M059J (cell line): ENCODE measurements at places on chromosomes 11 and 22.
A peak's percentile ranks its signal among the peaks of the same experiment; 100 is the strongest.

GRCh38 chr22:39240831-39241793 lies 3.7 kb downstream of the PDGFB start:
- peak; percentile 24 for DNase-seq

DNA sequence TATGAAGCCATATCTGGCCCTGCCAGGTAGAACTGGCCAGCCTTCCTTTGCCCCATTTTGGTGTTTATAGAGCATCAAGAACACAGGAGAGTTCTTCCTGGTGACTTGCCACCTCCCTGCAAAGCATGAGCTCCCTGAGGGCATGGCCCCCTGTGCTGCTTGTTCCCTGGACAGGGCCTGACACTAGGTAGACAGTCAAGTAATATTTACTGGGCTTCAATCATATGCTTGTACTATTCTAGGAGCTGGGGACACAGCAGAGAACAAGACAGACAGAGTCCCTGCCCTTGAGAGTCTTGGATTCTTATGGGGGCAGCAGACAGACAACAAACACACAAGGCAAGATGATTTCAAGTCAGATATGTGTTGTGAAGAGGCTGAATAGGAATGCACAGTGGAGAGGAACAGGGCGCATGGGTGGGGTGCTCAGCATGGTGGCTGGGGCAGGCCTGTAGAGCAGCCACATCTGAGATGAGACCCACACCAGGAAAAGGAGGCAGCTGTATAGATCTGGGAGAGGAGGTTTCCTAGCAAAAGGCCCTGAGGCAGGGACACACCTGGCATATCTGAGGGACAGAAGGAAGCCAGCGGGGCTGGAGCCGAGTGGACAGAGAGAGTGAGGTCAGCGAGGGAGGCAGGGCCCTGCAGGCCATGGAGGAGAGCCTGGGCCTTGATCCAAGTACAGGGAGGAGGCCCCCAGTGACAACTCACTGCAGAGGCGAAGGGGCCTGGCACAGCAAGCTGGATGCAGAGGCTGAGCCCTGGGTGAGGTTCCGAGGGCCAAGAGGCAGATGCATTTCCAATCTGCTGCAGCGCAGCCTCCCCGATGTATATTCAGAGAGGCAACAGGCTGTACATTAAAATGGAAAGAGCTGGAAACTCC lies 10.2 kb upstream of the CBX6 start:
- DNase-seq = no peak

DNA sequence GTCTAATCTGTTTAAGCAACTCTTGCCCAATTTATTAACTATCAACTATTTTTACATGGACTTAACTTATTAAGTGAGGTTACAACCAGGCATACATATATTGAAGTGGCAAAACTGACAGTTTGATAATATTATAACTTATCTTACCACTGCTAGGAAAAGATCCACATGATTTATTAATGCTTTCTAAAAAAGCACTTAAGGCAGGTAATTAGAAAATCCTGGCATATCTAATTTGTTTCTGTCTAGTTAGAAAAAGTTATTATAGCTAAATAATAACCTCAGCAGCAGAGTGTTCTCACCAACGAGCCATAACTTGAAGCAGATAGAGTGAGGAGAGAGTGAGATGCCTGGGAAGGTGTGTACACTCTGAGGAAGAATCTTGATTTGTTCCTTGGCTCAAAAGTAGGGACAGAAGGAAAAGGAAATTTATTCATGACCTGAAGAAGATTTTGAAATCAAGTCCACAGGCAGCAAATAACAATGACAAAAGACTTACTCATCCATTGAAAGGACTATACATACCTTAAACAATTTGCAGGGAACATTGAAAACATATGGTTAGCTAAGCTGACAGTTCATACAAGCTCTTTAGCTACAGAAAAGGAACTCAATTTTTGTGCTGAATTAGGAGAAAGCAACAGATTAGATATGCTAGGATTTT lies 7.1 kb upstream of the MUC15 start:
- DNase-seq = no peak

DNA sequence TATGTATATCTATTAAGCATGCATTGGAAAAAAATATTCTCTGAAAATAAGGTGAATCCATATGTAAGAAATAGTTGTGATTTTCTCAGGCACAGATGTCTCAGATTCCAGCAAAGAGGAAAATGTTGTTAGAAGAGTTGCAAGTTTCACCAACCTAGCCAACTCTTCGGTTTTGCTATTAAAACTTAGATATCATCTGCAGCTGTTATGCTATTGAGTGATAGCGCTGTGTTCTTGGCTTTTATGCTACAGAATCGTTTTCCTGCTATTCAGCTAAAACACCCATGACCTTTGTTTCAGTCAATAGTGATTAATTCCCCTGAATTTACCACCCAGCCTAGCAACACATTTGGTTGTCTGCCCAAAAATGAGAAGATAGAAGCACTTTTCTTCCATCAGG lies 795.6 kb upstream of the ANO3 start:
- DNase-seq = no peak

DNA sequence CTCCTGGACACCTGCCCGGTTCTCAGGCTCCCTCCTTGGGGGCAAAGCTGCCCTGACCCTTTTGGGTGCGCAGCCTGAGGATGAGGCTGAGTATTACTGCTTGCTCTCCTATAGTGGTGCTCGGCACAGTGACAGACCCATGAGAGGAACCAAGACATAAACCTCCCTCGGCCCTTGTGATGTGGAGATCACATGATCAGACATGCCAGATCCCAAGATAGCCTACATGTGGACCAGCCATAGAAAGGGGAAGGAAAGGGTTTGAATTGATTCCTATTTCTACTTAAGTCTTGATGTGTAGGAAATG lies 125.3 kb downstream of the VPREB1 start:
- DNase-seq = no peak

DNA sequence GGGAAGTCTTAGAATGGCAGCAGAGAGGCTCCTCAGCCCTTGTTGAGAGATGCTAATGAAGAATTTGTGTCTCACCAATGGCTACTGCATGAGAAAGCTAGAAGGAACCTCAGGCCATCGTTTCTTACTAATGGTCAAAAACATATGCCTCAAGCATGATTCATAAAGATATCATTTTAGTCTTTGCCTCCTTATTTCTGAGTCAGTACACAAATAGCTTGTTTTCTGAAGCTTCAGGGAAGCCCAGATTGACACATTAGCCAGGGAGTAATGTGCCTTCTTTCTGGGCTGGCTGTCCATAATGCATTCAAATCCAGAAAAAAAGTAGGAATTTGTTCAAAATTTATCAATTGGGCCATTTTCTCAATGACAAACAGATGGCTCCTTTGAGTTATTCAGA lies 169.4 kb upstream of the ZBED5 start:
- DNase-seq = peak; percentile 67

DNA sequence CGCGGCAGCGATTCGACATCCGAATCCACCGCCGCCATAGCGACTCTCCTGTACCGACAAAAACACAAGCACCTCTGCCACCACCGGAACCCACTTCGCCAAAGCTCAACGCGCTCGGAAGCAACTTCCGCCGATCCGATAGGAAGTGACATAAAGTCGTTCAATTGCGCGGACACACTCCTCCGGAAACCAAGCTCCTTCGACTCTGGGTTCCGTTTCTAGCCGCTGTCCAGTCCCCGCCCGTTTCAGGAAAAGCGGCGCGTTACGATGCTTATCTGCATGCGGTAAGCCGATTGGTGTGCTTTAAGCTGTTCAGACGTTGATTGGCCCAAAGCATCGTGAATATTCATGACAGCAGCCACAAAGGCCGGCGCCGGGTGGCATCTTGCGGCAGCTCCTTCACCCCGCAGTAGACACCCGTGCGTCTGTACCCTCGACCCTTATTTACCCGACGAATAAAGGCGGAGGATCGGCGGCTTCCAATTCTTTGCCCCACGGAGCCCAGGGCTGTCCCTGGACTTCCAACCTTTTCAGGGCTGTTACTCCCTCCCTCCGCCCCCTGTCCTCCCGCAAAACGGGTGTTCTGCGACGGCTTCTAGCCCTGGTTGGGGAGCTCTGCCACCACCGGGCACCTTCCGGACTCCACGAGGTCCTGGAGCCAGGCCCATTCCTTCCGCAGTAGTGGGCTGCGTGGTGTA lies at the start of gene TUT1:
Gene TUT1 (minus strand): TSS at position 76 of the 698 bp plus-strand sequence. CDS start 38 bp downstream, at position 38.
- peak; percentile 99 for DNase-seq

DNA sequence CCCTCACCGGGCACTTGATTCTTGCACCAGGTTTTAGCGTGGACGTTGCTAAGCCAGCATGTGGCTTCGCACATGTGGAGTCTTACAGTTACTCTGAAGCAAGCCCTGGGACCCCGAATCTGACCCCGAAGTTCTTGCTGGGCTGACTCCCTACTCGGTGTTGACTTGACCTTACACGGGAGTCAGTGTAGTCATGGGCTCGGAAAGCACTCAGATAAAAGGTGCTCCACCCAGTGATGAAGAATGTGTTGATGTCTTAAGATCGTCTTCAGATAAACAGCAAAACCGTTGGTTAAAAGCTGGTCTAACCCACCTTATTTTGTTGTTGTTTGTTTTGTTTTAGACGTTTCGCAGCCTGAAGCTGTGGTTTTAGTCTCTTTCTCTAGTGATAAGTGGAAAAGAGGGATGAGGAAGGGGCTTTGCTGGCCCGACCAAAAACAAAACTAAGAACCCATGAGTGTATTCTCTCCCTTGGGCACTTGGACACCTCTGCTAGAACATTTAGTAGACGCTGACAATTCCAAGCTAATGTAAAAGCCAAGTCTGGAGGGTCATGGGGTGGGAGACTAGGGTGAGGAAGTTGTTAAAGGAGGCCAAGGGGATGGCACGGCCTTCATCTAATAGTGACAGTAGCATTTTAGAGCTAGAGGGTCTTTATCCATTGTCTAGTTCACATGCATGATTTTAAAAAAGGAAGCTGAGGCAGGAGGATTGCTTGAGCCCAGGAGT lies 69.9 kb downstream of the BCR start:
- no peak for DNase-seq

DNA sequence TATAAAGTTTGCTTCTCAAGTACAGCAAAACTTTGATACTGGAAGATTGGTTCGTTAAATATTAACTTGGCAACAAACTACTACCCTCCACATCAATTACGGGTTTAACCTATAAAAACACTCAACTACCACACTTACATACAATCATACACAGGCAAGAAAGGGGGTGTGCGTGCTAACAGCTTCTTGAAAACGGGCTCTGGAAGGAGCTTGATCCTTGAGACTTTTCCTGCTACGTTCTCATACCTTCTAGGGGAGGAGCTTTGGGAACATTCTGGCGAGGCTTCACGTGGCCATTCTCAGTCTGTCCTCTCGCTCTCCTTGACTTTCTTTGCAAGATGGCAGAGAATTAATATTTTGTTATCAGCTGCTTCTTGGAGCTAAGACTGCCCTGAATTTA lies 6.8 kb upstream of the ESAM start:
- DNase-seq = no peak

GRCh38 chr22:22025320-22026156 lies 43.0 kb upstream of the TOP3B start:
- no peak for DNase-seq

DNA sequence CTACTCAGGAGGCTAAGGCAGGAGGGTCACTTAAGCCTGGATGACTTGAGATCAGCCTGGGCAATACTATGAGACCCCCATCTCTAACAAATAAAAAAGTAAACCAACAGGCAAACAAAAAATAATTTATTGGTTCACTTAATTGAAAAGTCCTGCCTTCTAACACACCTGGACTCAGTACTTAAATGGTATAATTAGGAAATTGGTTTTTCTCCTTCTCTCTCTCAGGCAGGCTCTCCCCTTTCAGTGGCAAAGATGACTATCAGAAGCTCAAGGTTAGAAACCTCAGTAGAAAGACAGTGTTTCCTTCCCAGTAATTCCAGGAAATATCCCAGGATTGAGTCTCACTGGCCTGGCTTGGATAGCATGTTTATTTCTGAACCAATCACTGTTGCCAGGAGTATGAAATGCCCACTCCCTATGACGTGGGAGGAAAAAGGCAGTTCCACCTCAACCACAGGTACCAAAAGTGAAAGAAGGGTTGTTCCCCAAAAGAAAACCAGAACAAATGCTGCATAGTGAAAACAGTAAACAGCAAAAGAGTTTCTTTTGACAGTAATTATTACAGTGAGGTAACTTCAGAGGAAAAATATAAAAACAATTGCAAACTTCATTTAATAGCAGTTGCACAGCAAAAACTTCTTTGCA lies 56.3 kb upstream of the SOX6 start:
- no peak for DNase-seq

GRCh38 chr22:46998331-46998730 lies 235.9 kb downstream of the TBC1D22A start:
- DNase-seq = no peak

DNA sequence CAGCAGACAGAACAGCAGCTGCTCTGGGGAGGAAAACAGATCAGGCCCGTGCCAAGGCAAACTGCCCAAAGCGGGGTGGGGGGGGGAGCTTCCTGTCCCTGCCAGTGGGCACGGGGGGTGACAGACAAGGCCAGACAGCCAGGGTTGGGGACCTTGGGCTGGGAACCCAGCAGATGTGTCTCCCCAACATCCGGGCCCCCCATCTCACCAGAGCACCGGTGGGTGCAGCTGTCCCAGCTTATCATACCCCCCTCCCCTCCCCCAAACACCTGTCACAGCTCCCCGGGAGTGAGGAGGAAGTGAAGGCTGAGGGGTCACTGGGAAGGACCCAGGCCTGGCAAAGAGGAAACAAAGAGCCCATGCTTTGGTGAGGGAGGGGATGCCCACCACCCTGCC lies 1.3 kb downstream of the PPP1R14B start:
- peak; percentile 64 for DNase-seq

GRCh38 chr11:35390737-35391682 lies 28.3 kb downstream of the SLC1A2 start:
- peak; percentile 86 for DNase-seq

DNA sequence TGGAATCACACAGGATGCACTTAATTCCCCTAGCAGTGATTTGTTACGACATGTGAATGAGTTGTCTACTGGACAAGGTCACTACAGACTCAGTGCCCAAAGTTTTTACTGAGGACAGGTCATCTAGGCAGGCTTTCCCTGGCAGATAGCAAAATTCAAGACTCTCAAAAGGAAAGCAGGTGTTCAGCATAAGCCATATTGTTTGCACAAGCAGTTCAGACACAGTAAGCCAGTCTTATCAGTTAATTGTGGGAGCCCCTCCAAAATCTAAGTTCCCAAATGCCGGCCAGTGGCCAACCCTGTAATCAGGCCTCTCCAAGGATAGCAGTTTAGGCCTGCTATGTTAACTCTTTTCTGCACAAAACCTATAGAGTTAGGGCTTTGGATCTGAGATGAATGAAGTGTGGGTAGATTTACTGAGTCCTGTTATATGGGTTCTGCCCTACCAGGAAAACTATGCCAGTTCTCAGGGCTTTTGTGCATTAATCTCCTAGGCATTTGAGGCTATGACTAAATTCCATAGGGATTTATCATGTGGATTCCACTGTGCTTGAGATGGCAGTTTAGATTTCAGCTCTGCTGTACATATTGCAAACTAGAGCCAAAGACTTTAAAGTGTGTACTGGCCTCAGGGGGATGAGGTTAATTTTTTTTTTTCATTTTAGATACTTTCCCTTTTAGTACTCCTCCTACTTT lies 4.8 kb upstream of the ARHGEF12 start:
- peak; percentile 93 for DNase-seq

DNA sequence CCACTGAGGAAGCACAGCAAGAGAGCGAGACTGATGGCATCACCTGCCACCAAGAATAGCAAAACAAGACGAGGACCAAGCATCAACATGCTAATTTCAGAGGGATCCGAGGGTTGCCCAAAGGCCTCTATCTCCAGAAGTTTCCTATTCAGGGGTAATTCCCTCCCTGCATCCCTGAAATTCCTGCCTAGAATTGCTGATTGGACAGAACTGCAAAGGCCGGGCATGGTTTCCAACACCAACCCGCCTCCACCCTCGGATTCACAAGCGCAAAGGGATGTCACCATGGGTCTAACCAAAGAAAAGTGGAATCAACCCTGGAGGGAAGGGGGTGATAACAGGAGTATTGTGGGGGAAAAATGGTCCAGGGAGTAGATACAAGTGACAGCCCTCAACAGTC lies 28.3 kb upstream of the ETS1 start:
- DNase-seq = no peak

GRCh38 chr22:41619979-41620588 lies 759 bp downstream of the DESI1 start:
- peak; percentile 35 for DNase-seq
